HL-60 (cell line): ENCODE measurements at places on chromosomes 12 and 14.

DNA sequence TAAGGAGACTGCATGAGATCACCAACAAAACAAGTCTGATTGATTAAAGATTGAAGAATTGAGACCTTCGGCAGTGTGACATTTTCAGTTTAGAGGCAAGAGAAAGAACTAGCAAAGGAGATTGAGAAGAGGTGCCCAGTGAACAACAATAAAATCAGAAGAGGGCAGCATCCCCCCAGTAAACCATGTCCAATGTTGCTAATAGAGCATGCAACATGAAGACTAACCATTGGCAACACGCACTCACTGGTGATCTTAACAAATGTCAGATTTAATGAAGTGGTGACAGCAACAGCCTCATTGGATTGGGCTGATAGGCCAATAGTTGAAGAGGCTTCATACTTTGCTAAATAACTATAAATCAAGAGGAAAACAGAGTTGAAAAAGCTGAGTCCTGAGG lies 20.7 kb upstream of the TAS2R14 start:
- no peak for DNase-seq

GRCh38 chr12:107859367-107859766 lies 84.9 kb downstream of the ASCL4 start:
- no peak for DNase-seq

DNA sequence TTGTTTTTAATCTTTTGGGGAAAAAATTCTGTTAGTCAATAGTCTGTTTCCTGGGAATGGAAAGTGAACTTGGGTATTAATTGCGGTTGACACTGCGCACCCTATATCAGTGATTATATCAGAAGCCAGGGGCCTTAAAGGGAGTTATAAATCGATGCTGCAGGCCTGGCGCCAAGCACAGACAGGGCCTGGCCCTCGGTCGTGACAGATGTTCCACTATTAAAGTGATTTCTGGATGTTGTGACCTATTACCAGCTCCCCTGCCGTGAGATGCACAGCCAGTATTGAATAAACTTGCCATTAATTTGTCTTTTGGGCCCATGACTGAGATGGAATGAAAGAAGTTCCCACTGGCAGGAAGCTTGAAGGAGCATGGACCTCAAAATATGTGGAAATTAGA lies 45.1 kb upstream of the KITLG start:
- DNase-seq, result no peak

DNA sequence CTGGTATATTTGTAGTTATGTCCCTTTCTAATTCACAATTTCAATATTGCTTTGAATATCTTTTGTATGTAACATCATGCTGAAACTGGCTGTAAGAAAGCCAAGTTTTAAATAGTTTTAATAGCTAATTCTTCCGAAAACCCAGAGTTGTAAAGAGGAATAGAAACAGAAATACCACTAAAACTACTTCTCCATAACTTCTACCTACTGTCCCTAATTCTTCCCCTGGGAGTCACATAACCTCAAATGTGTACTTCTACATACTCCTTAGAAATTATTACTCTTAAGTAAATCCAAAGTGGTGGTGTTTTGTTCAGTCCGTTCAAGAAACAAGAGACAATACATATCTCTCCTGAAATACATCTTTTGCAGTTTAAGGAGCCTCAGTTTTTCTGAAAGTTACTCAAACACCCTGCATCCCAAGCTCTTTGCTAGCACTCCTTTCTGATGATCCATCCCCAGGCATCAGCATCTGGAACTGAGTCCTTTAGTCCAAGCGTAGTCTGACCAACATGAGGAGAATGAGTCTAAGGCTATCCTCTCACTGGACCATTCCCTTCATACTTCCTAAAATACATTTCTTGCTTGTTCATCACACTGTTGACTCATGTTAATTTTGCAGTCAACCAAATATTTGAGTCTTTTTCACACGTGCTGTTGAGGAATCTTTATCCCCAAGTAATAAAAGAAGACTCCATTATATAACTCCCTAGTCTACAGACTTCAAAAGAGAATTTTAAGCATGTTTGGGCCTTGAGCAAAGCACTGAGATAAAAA lies 214.3 kb upstream of the NUDT4 start:
- no peak for DNase-seq

GRCh38 chr12:131101006-131101405 lies 147.3 kb downstream of the ADGRD1 start:
- no peak for DNase-seq

DNA sequence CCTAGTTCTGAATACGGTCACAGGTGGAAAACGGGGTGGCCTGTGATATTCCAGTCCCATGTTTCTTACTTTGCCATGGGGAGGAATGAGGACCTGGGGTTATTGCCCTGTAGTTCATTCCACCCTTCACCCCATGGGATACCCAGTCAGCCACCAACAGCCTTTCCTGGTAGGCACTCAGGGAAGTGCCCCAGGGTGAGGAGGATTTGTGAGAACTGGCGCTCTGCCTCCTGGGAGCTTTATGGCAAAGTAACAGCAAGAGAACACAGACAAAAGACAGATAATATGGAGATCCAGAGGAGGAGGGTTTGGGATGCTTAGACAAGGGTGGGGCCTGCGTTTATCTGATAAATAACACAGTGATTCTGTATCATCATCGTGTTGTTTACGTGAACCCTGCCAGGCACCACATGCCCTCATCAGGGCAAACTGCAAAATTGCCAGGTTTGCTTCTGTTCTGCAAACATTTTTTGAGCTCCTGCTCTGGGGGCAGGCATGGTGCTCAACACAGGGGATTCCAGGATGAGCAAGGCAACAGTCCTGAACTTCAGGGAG lies 223.5 kb downstream of the SLC41A2 start:
- DNase-seq, result no peak

DNA sequence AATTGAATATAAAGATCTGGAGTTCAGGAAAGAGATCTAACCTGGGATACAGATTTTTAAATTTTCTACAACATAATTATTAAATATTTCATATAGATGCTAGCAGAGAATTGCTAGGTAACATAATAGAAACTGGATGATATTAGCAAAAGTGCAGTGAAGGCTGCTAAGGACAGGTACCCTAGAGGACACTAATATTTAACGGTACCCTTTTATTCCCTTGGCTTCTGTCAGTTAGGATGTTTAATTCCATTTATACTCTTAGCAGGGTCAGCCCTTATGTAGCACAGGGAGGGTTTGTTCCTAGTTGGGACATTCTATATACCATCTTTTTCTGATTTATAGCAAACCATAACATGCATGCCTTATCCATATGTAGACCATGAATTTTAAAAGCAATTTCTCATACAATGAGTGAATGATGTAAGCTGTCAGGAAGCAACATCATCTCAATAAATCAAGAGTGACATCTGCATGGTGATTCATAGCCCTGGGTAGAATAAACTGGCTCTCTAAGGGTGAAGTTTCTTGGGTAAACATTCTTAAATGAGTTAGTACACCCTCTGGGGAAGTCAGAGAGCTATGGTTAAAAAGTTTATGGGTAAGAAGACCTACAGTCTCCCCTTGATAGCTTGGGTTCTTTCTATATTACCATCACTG lies 404.4 kb upstream of the MGAT4C start:
- DNase-seq, result no peak

DNA sequence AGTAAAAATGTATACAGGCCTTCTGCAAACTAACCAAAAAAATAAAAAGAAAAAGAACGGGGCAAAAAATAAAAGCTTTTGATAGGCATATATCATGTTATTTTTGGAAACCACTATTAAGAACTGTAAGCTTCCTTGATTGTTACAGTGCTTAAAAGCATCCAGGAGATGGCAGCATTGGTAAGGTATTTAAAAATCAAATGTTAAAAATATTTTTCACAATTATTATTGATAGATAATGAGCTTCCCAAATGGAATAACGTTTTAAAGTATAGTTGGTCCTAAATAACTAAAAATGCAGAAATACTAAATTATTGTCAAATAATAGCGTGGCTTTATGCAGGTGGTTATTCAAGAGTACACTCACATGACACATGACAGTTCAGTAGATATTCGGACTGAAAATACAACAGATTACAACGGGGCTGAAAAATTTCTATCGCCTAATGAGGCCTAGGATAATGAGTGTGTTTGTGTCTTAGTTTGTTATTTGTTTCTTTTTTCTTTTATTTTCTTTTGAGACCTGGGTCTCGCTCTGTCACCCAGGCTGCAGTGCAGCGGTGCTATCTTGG lies 127.2 kb upstream of the ATF7IP start:
- no peak for DNase-seq

DNA sequence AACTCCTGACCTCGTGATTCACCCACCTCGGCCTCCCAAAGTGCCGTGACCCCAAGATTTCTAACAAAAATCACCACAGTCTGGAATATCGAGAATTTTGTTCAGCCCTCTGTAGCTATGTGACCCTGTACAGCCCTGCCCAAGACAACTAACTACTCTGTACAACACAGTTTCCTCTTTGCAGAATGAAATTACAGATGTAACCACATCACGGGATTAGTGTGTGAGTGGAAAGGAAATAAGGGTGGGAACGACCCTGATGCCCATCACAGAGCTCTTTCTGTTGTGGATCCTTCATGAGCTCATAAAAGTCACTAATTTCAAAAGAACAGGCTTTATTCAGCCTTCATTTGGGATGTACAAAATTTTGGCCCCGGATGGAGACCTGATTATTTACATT lies 50.5 kb upstream of the KRR1 start:
- DNase-seq, result no peak

DNA sequence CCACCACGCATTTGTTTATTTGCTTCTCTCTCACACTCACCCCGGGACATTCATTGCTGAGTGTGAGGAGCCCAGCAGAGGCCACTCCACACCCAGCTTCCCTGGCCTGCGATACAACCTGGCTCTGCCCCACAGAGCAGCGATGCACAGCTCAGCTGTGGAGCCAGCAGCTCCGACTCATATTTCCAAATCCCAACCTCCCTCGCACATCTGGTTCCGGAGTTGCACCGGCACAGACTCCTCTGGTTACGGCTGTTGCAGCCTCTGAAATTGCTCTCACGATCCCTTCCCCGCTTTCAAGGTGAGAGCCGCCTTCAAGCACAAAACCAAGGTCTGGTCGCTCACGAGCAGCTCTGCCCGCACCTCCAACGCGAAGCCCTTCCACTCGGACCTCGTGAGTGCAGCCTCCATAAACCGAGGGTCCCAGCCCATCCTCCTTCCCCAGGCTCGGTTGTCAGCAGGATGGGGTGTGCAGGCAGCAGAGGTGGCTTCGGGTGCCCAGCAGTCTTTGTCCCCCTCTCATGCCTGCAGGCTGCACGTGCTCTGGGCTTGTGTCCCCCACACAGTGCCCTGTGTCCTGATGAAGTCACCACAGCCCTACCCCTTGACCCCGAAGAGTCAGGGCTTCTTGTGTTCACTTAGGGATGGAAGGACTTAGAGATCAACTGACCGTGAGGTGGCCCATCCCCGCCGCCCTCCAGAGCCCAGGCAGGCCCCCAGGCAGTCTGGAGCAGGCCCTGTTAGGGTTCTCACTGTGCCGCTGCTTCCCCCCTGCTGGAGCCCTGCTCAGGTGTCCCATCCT lies 184.3 kb downstream of the ADGRD1 start:
- DNase-seq, result no peak

- no peak for DNase-seq
These were observed 281.5 kb downstream of the CACNA1C start for GRCh38 chr12:2334271-2334670.

- no peak for DNase-seq
These were observed 792 bp upstream of the SLC38A1 start for GRCh38 chr12:46269429-46270241.

DNA sequence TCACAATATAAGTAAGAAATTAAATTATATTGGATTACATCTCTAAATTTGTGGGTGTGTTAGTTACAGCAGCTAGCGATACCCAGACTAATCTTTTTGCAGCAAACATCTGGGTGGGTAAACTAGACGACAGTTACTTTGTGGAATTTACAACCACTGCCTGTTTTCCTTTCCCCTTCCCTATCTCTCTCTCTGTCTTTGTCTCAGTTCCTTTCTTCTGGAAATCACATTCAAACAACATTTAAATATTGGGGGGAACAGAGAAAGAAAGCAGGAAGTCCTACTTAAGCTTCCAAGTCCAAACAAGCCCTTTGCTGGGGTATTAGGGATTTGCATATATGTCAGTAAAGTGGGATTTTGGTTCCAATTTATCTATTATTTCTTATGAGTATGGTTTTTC lies 97.6 kb downstream of the WIF1 start:
- no peak for DNase-seq

GRCh38 chr14:50451854-50452253 lies 55.2 kb upstream of the CDKL1 start:
- no peak for DNase-seq

- peak; percentile 40 for DNase-seq
These were observed 27.5 kb downstream of the TCHP start for GRCh38 chr12:109927622-109928021.

- peak; percentile 87 for DNase-seq
These were observed 30.6 kb upstream of the RPLP0 start for GRCh38 chr12:120231316-120232011.

DNA sequence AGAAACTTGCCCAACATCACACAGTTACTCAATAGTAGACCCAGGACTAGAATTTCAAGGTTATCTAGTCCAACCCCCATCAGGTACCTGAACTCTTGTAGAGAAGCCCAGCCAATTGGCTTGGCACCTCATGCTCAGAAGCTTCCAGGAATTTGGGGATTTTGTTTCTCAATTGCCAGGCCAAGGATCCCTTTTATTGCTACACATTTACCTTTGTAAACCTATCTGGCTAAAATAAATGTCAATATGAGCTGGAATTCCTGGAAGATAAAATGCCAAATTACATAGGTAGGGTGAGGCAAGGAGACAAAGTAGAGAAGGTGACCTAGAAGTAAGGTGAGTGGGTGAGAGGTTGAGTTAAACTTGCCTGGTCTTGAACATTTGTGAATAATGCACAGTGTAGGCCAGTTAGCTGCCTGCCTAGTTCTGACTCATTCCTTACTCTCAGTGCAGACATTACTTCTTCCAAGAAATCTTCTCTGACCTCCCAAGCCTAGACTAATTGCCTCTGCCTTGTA lies 36.3 kb downstream of the SDR9C7 start:
- no peak for DNase-seq

- no peak for DNase-seq
These were observed 51.7 kb upstream of the KICS2 start for GRCh38 chr12:64273527-64274403.

GRCh38 chr12:4118017-4118510 lies 155.5 kb upstream of the CCND2 start:
- peak; percentile 96 for DNase-seq

- DNase-seq, result no peak
These were observed 786 bp upstream of the PFKM start for GRCh38 chr12:48118284-48118871.

DNA sequence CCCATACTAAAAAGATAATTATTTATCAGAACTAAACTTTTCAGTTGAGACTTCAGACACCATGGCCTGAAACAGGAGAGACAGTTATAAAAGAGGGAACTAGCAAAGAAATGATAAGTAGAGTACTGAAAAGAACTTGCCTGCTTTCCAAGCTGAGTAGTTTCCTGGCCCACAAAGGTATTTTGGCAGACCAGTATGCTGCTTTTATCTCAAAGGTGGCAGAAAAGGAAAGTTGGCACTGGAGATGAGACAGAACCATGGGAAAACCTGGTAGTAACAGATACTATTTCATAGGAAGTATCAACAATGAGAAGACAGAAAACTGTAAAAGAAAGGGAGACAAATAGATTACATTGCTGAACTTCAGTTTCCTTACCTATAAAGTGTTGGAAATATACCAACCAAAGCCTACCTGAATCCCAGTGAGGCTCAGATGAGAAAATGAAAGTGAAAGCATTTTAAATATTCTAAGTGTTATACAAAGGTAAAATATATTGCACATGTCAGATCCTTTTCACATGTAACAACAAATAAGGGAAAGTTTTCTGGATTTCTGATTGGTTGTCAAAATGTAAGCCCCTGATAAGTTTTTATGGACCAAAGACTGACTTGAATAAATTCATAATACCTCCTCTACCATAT lies 155.3 kb upstream of the FSCB start:
- no peak for DNase-seq
